A549 (cell line): ENCODE measurements at places on chromosomes 5 and 9.

DNA sequence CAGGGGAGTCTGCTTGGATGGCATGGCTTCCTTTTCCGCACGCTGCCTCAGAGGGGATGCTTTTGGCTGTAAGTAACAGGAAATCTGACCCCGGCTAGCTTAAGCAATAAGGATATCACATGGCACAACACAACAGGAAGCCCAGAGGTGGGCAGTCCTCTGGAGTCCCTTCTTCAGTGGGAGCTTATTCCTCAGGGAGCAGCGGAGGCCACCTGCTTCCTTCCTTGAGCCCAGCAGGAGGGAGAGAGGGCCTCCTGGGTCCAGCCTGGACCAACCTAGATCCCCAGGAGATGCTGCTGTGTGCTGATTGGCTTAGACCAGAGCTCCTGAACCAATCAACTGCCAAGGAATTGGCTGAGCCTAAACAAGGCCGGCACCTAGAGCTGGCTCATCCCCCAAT lies 66.3 kb downstream of the C9orf50 start:
- DNase-seq, result peak; percentile 49

DNA sequence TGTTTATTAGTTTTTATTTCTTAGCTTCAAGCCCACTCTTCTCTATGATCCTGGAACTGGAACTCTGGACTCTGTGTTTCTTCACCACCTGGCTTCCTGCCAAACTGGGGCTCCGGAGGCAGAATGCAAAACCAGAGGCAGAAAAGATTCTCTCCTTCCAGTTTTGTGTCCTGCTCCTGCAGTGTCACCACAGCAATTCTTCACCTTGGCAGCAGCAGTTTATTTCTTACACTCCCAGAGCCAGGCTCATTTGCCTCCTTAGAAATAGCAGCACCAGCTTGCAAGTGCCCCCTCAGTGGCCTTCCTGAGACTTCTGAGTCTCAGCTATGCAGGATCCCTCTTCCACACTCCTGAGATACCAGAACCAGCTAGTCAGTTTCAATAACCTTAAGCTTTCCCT lies 26.7 kb upstream of the CAMK4 start:
- no peak for DNase-seq

DNA sequence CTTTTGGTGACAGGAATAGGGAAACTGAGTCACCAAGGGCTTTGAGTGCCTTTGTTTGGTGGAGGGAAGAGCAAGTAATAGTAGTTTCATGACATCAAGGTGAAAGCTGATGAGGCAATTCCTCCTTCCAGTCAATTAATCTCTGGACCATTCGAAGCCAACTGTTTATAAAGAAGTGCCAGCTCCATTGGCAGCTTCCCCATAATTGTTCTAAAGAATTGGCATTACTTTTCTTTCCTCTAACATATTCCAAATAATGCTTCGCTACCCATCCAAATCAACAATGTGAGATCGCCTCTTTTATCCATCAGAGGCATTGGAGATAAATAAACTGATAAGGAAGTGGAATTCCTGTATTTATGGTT lies 132.4 kb downstream of the NPR3 start:
- DNase-seq, result no peak

DNA sequence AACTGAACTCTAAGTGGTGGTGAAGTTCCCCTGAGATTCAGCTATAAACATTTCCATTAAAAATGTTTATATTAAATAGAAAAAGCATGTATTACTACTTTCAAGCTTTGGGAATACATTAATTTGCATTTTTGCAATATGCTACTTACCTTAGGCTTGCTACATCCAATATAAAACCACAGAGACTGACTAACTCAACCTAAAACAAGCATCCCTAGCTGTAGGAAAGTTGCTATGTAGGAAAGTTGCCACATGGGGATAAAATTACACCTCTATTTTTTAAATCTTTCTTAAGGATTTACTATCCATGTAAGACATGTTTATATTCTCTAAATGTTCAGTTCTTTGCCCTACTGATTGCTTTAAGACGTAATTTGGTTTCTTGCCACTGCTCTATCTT lies 12.8 kb downstream of the SCAMP1 start:
- no peak for DNase-seq

GRCh38 chr5:134490255-134490924 lies 35.1 kb upstream of the JADE2 start:
- DNase-seq, result no peak

GRCh38 chr5:107593009-107593408 lies 77.7 kb downstream of the EFNA5 start:
- no peak for DNase-seq

DNA sequence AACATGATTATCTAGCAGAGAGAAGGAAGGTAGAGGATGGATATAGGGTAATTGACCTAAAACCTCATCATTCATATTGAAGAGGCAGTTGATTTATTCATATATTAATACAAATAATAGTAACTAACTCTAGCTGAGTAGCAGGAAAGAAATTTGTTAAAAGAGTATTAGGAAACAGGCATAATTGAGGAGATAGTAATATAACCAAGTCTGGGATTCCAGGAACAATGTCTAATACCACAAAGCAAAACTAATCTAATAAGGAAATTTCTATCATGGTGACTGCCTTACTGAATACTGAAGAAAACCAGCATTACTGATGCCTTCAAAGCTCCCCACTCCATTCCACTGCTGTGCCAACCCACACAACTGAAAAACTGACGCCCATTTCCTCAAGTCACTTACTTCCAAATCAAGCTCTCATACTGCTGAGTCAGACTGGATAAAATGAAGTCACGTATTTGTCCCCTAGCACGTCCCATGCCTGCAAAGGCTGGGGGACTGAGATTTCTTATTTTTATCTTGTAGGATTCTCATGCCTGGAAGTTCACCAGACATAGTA lies 153.9 kb downstream of the SMC2 start:
- DNase-seq, result no peak

- DNase-seq, result no peak
Observed at GRCh38 chr5:112202694-112203093, 216.4 kb downstream of the EPB41L4A start.

DNA sequence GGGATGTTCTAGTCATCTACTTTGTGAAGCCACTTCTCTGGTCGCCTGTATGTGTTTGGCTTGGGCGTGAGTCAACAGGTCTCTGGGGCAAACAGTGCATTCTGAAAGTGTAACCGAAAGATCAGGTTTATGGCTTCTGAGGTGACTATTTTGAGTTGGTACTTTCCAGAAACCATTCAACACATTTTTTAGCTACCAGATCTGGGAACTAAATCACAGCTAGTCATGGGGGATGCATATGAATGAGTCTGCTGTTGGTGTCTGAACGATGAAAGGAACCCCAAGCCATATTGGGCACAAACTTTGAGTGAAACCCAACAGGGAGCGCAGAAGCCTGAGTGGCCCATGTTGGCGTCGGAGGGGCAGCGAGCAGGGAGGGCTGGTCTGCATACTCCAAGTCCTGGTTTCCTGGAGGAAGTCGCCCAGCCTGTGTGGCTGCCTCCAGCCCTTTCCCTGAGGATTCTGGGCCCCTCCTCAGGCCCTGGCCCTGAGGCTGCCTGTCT lies 35.3 kb downstream of the UBE2QL1 start:
- DNase-seq, result no peak

GRCh38 chr9:80605793-80606192 lies 1034.0 kb downstream of the TLE4 start:
- no peak for DNase-seq

DNA sequence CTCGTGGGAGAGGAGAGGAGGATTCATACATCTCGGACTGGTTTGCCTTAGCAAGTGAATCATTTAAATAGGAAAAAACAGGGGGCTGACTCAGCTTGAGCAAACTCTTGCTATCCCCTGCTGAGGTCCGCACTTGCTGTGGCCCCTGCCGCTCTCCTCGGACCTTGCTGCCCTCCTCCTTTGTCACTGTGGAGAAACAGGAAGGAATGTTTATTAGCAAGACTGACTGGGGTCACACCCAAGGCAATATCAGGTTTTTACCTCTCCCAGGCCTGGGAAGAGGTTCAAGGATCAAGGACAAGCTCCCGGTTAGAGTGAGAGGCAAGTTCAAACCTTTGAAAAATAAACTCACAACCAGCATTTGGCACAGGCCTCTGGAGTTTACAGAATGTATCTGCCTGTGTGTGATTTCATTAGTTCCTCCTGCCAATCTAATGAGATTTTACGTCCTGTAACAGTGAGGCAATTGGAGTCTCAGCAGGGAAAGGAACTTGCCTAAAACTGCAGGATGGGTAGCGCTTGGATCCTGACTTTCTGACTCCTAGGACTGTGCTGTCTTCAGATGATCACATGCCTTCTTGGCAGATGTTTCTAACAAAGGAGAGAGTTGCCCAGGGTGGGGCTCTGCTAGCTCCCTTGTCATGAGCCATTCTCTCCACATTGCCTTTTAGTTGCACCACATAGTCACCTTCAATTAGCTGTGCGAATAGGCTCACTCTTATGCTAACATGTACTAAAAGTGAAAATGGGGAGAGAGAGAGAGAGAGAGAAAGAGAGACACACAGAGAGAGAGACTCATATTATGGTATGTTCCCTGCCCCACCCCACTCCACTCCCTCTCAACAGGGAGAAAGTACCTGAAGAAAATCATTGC lies 108.6 kb upstream of the CDKN2B start:
- DNase-seq, result no peak

DNA sequence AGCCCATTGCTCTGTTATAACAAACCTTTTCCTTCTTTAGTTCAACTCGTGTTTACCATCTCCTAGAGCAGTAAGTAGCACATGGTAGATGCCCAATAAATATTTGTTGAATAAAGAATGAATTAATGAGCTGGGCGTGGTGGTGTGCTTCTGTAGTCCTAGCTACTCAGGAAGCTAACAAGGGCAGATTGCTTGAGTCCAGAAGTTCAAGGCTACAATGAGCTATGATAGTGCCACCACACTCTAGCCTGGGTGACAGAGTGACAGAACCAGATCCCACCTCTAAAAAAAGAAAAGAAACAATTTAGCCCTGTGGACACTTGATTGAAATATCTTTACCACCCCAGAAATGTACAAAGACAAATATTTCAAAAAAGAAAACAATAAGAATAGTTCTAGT lies 14.6 kb upstream of the PAM start:
- DNase-seq, result no peak

DNA sequence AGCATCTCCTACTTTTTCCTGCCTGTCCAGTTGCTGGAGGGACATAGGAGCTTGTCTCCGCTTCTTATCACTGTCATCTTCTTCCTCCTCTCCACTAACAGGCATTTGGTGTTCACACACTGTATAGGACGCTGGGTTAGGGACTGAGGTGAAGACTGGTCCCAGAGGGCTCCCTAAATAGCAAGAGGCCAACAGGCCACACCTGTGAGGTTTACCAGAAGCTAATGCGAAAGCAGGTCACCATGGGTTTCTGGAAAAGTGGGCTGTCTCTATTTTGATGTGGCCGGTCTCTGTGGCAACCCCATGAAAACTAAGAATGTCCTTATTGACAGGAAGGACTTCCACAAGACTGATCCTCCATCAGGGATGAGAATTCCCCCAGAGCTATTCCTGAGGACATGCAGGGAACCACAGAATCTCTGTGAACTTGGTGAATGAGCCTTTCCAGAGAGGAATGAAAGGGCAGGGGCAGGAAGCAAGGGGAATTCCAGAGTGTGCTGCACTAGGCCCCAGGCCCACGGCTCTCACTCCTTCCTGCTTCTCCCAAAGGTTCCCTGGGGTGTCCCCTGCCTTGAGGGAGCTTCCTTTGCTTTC lies 61.7 kb downstream of the DAP start:
- DNase-seq, result no peak

GRCh38 chr9:121154782-121155181 lies 46.9 kb downstream of the RAB14 start:
- no peak for DNase-seq

GRCh38 chr5:56148453-56148971 lies 84.6 kb downstream of the ANKRD55 start:
- DNase-seq, result no peak

DNA sequence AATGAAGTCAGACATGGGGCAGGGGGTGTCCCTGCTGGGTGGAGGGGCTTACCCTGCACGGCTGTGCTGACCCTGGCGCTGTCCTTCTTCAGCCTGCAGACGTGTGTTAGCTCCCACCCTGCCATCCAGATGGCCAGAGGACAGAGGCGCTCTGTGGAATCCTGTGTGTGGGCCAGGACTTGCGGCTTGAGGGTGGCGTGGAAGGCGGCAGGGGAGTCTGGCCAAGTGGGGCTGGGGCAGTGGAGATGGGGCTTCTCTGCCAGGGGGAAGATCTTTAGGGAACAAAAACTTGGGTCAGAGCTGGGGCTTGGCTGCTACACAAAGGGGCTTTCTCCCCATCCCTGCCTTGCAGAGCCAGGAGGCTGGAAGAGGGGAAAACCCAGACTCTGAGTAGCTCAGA lies 46.5 kb upstream of the SYNPO start:
- DNase-seq, result no peak

DNA sequence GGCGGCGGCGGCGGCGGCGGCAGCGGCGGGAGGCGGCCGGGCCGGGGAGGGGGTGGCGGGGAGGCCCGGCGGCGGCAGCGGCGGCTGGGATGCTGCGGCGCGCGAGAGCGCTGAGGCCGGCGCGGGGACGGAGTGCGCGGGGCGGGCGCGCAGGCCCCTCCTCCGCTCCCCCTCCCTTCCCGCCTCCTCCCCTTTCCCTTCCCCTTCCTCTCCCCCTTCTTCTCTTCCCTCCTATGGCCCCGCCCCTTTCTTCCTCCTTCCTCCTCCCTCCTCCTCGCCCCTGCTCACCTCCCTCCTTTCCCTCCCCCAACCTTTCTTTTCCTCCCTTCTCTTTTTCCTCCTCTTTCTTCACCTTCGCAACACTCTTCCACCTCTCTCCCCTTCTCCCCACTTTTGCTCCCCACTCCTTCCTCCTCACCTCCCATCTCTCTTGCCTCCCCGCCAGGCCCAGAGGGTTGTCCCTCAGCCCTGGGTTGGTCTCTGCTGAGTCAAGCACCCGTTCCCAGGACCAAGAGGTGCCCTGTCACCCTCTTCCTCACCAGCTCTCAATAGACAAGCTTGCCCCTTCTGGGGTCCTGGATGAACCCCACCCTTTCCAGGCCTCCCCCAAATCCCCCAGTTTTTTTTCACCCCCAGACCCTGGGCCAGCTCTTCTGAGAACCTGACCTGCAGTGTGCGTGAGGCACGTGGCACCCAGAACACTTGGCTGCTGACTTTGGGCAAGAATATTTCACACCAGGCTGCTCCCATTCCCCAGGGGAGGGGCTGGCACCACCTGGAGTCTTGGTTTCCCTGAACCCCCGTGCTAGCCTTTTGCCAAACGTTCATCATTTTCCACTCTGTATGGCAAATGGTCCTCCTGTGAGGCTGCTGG lies at the start of gene SEMA4D:
Gene SEMA4D (minus strand): TSS at position 136 of the 874 bp plus-strand sequence. CDS start 92,657 bp downstream, outside the sequence.
- DNase-seq, result peak; percentile 70

- DNase-seq, result no peak
Observed at GRCh38 chr5:113526421-113526820, 12.9 kb downstream of the YTHDC2 start.

DNA sequence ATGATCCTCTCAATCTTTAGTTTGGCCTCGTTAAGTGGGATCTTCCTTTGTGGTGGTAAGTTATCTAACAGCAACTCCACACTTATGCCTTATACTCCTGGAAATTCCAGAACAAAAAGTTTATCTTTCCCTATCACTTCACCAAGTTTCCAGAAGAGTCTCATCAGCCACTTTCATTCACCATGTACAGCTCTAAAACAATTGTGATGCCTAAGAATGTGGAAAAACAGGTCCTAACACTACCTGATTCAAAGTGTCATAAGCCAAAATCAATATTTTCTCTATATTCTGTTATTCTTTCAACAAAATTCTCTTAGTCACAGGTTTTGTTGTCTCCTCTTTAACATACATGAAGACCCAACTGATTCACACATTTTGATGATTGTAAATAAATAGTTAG lies 342.4 kb upstream of the TYRP1 start:
- no peak for DNase-seq

- DNase-seq, result no peak
Observed at GRCh38 chr9:124792257-124793014, 15.5 kb downstream of the OLFML2A start.
